Bladder microvascular endothelial cell (primary cell): ENCODE measurements at places on chromosomes 7 and 10. TPM values are rescaled to one million over a fixed set of nuclear protein-coding genes. Genes with fewer than 3 reads are reported as not detected.

Gene ZRANB1
- total RNA-seq: 16.4 and 27.1 TPM in 2 replicates

Gene CLDN3
- 0.32 and 2.6 TPM in 2 replicates for total RNA-seq

Gene PRTFDC1
- total RNA-seq: 5.7 and 9.1 TPM in 2 replicates

Gene CACNA2D1
- 12.8 and 24.1 TPM in 2 replicates for total RNA-seq

Gene ZNHIT1
- total RNA-seq: 55.8 and 118 TPM in 2 replicates

Gene PON1
- total RNA-seq: under 0.01 TPM in 1 of 2 replicates, not detected in the other

Gene DNAJB12
- 18.9 and 29.8 TPM in 2 replicates for total RNA-seq

Gene CYP2C18
- not detected in 2 replicates for total RNA-seq

Gene SPDYE11
- total RNA-seq: not detected in 2 replicates

Gene PLPP4
- 0.16 and 0.38 TPM in 2 replicates for total RNA-seq
